ENCODE measurements at places on chromosomes 4 and X.

GRCh38 chrX:117376460-117376859 lies 740.1 kb downstream of the KLHL13 start:
- peak; percentile 2 for DNase-seq

DNA sequence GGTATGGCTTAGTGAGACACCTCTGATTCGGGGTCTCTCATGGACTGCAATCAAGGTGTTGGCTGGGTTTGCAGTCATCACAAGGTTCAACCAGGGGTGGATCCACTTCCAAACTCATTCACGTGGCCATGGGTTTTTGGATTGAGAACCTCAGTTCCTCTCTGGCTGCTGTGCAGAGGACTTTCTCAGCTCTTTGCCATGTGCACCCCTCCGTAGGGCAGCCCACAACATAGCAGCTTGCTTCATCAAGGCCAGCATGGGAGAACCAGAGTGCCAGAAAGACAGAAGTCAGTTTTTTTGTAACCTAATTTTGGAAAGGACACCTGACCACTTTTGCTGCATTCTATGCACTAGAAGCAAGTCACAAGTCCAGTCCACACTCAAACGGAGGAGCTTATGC lies 154.9 kb downstream of the PJA1 start:
- DNase-seq: no peak

DNA sequence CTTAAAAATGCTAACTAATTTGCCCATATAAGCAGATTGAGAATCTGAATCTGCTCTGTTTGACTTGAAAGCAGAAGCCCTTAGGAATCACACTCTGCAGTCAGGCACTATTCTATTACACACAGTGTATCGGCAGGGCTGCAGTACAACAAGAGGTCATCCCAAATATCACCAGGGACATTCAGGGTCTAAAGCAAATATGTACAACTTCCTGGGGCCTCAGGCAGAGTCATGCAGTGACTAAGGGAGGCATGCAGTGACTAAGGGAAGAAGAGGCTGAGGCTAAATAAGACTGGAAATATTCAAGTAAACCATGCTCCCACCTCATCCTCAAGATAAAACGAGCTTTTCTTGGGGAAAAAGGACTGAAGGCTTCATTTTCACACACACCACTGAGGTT lies 20.9 kb downstream of the MAPK10 start:
- peak; percentile 68 for DNase-seq

- DNase-seq: no peak
These were observed 360.2 kb downstream of the GLUD2 start for GRCh38 chrX:121407627-121408026.
